T-helper 17 cell (primary cell): ENCODE measurements at places on chromosomes 3 and 15.
A peak's percentile ranks its signal among the peaks of the same experiment; 100 is the strongest.

DNA sequence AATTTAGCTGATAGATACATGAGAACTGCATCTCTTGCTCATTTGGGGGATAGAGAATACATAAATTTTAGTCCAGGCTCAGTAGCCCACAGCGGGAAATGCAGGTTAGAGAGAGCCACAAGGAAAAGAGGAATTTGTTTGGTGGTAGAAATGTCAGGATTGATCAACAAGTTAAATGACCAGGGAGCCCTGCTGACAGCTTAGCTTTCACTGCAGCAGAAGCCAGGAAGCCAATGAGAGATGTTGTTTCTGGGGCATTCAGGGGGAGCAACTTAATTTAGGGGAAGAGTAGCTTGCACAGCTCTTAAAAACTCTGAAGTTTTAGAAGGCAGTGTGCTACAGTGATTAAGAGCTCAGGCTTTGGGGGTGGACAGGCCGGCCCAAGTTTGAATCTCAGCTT, 22.7 kb downstream of the ARHGEF26 start:
- H3K27ac ChIP-seq: no peak overlapping the region
- DNase-seq: no peak
- H3K36me3 ChIP-seq: peaks cover 2% of the 10 kb centered on the region
- no peak overlapping the region for H3K4me3 ChIP-seq
- peaks cover 50% of the 10 kb centered on the region for H3K27me3 ChIP-seq

DNA sequence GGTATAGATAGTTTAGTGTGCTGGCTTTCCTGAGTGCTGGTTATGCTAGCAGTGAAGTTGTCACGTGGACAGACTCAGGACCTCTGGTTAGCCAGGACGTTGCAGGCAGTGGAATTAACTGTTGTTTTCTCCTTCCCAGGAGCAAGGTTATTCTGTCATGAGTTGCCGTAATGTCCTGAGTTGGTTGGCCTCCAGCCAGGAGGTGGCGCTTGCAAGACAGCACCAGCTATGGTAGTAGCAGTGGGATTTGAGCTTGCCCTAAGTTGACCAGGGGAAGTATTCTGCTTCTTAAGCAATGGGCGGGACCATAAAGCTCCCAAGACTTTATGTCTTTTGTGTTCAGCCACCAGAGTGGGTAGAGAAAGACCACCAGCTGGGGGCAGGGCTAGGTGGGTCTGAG, 240.7 kb upstream of the DNAJC19 start:
- H3K4me3 ChIP-seq: no peak overlapping the region
- no peaks in the 10 kb centered on the region for H3K4me1 ChIP-seq
- no peaks in the 10 kb centered on the region for H3K36me3 ChIP-seq
- H3K27ac ChIP-seq: no peak overlapping the region

DNA sequence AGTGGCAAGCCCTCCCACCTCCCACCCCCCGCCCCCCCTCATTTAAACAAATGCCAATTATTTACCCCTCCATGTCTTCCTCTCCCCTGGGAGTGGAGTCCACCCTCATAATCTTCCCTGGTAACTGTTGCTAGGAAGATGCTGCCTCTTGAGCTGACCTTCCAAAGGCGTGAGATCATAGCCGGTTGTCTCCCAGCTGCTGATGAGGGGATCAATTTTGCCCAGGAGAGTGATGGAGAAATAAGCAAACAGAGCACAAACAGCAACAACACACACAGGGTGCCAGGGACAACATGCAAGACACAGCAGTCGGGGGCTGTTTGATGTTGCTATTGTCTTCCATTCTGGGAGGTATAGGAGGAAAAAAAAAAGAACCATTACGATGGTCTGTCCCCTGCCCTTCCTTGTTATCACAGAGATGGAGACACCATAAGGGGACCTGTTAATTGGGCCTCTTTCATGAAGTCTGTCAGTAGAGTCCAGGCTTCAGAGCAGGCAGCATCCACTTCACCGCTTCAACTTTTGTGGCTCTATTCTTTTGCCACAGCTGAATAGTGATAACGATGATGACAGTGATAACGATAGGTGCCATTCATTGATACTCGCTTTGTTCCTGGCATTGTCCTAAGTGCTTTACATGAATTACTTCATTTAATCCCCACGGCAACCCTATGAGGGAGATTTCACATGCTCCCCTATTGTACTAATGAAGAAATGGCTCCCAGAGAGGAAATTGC, 76.9 kb upstream of the RGMA start:
- no peak overlapping the region for H3K4me3 ChIP-seq
- peaks cover 28% of the 10 kb centered on the region for H3K27me3 ChIP-seq
- H3K36me3 ChIP-seq: no peaks in the 10 kb centered on the region
- no peak overlapping the region for H3K27ac ChIP-seq

DNA sequence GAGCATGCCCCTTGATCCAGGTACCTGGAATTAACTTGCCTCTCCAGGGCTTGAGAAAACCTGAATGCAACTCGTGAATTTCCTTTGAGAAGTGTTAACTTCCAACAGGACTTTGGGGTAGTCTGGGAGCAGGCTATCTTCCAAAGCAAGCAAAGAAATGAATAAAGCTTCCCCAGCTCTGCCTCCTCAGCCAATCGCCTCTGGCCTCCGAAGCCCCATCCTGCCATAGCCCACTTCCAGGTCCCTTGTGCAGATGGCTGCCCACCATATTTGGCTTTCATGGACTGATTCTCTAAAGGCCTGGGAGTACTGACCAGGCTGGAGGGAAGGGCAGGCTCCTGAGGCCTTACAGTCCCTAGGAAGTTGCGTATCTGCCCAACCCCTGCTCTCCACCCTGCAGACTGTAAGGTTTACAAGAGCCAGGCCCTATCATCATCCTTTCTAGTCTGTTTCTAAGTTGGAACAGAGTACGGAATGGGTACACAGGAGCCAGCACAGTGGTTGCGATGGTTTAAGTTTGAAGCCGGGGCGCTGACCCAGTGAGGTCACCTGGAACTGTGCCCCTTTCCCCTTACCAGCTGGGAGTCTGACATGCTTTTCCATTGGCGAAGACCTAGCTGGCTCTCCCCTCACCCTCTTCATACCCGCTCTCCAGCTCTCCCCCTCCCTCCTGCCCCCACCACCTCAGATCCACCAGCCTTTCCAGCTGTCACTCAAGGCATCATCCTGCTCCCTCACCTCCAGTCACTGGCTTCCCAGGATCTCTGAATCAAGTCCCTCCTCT, 1.1 kb upstream of the PML start:
- H3K27me3 ChIP-seq: no peaks in the 10 kb centered on the region
- DNase-seq: no peak
- H3K4me1 ChIP-seq: peaks cover 46% of the 10 kb centered on the region
- H3K27ac ChIP-seq: peak overlapping the region; percentile 99
- peaks cover 2% of the 10 kb centered on the region for H3K36me3 ChIP-seq
- peak overlapping the region; percentile 100 for H3K4me3 ChIP-seq

DNA sequence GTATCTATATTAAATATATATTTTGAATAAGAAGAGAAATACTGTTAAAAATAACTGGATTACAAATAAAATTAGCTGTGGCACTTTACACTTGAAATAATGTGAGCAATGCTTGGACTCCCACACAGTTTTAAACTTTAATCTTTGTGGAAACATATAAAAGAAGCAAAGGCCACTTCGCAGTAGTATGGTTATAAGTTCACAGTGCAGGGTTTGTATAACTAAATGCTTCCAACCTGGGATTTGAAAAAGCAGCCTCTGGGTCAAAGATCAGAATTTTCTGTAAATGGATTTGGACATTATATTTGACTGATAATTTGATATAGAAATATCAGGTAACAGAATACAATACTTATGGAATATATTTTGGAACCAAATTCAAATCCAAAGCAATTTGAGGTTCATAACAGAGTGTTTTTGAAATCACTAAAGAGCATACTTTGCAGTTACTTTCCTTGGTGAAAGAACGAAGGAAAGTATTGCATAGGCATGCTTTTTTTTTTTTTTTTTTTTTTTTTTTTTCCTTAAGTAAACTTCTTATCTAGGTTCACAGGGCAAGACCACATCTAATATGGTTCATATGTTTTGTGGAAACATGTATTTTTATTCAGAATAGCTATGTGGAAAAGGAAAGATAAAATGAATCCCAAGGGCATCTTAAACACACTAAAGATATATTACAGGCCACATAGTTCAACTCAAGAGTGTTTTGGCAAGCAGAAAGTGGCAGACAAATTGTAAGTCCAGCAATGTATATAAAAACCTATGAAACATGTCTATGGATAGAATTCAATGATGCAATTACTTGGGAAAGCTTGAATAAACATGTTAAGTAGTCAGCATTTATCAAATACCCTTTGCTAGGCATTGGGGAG, 47.1 kb upstream of the SGO1 start:
- H3K36me3 ChIP-seq: no peaks in the 10 kb centered on the region
- no peak overlapping the region for H3K4me3 ChIP-seq
- H3K4me1 ChIP-seq: no peaks in the 10 kb centered on the region
- H3K27me3 ChIP-seq: no peaks in the 10 kb centered on the region
- no peak overlapping the region for H3K27ac ChIP-seq
- no peak for DNase-seq

- peaks cover 3% of the 10 kb centered on the region for H3K36me3 ChIP-seq
- DNase-seq: no peak
- peaks cover 24% of the 10 kb centered on the region for H3K27me3 ChIP-seq
- H3K4me1 ChIP-seq: peaks cover 2% of the 10 kb centered on the region
- H3K27ac ChIP-seq: peak overlapping the region; percentile 16
These were observed 139.1 kb downstream of the FBLN2 start for GRCh38 chr3:13688034-13688433.
